ENCODE measurements at places on chromosomes 6 and 20. TPM values are rescaled to one million over a fixed set of nuclear protein-coding genes. Genes with fewer than 3 reads are reported as not detected.
A peak's percentile ranks its signal among the peaks of the same experiment; 100 is the strongest.

DNA sequence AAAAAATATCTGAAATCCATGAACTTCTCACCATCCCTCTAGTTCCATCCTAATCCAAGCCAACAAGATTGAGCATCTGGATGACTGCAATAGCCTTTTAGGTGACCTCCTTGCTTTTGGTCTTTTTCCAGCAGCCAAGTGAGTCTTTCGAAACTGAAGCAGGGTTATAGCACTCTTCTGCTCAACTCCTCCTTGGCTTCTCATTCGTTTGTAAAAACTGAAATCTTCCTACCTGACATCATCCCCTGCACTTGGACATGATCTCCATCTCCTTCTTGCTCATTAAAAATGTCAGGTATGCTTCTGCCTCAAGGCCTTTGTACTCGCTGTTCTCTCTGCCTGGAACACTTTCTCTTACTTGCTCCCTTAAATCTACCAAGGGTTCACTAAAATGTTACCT, 46.0 kb downstream of the STX7 start:
- DNase-seq: no peak

DNA sequence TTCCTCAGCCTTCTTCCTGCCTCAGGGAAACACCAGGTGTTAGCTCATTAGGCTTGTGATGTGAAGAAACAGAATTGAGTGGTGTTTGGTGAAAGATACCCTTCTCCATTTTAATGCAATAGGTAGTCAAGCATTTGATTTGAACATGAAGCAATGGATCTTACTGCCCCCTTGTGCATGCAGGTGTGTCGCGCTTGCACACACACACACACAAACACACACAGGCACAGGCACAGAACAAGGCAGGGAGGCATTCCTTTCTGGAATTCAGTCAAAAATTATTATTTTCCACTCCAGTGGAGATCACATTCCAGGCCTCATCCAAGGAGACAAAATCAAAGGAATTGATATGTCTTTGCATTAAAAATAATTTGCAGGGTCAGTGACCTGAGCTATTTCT, 667.0 kb upstream of the MARCKS start:
- peak; percentile 16 for DNase-seq

GRCh38 chr6:142943711-142944123, 1.3 kb downstream of the HIVEP2 start:
- peak; percentile 15 for DNase-seq

Gene SLC22A7
- not detected for total RNA-seq

DNA sequence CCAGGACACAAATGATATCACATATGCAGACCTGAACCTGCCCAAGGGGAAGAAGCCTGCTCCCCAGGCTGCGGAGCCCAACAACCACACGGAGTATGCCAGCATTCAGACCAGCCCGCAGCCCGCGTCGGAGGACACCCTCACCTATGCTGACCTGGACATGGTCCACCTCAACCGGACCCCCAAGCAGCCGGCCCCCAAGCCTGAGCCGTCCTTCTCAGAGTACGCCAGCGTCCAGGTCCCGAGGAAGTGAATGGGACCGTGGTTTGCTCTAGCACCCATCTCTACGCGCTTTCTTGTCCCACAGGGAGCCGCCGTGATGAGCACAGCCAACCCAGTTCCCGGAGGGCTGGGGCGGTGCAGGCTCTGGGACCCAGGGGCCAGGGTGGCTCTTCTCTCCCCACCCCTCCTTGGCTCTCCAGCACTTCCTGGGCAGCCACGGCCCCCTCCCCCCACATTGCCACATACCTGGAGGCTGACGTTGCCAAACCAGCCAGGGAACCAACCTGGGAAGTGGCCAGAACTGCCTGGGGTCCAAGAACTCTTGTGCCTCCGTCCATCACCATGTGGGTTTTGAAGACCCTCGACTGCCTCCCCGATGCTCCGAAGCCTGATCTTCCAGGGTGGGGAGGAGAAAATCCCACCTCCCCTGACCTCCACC, 42.2 kb downstream of the SIRPA start:
- no peak for DNase-seq

DNA sequence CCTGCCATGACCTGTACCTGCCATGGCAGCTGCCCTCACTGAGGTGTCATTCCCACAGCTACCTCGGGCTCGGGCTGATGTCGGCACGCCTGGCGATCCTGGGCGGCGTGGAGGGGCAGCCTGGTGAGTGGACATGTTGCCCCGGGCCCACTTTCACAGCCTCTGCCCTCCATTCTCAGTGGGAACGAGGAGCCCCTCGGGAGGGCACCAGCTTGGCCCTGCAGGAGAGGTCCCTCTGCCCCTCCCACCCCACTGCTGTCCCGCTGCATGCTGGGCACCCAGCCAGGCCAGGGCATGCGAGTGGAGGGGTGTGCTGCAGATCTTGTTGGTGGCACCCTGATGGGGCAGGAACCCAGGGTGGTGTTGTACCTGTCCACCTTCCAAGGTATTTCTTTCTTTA, 23.0 kb downstream of the ENTPD6 start:
- no peak for DNase-seq

DNA sequence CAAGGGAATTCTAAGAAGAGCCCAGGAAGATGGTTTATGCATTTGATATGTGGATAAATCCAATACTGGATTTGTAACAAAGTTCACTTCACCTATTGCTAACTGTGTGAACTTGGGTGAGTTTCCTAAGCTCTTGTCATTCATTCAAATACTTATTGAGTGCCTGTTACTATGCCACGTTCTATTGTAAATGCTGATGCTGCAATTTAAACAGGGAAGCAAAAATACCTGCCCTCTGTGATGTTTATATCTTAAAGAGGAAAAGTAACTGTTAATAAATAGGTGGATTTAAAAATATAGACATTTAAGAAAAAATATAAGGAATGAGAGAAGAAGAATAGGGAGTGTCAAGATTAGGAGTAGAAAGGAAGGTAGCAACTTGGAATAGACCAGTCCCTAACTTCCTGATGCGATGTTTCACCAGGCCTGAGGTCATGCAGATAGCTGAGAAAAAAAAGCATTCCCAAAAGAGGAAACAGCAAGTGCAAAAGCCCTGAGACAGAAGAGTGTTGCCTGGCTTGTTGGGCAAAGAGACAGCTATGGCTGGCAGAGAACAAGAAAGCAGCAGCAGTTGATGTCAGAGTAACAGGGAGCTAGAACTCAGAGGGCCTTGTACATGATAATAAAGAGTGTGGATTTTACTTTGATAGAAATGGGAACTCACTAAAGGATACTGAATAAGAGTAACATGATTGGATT, 54.3 kb upstream of the TCF21 start:
- no peak for DNase-seq

DNA sequence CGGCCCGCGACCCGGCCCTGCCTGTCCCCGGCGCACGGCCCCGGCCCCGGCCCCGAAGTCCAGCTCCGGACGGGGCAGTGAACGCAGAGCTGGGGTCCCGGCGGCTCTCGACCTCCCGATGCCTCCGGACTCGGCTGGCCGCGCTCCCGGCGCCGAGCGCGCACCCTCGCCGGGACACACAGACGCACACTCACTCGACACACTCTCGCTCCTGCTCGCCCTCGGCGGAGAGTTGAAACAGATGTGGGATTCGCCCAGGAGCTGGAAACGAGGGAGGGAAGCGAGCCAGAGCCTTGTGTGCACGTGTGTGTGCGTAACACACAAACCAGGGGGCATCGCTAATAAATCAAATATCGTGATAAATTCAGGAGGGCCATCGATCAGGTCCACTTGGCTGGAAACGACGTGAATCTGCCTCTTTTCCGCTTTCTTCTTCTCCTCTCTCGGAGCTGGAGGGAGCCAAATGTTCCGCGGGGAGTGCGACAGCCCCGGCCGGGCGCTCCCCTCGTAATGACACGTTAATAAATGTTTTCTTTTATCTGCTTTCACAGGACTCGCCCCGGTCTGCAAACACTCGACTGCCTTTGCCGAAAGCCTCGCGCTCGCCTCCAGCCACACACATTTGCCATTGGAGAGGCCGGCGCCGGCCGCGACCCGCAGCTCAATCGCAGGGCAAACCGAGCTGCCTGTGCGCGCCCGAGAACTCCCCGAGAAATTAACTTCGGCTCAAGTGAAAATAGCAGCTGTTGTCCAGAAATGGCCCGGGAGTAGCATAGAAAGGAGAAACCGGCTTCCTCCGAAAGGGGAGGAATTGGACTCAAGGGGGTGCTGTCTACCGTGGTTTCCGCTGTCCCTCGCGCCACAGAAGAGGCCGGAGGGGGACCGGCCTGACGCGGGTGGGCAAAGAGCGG, 828 bp upstream of the SULF2 start:
- DNase-seq: peak; percentile 88

- peak; percentile 15 for DNase-seq
These were observed 20.8 kb downstream of the ZBTB2 start for GRCh38 chr6:151370509-151371078.

GRCh38 chr6:169930799-169931198, 179.4 kb downstream of the ERMARD start:
- peak; percentile 30 for DNase-seq

GRCh38 chr20:61295682-61296628, 43.9 kb downstream of the CDH4 start:
- no peak for DNase-seq

GRCh38 chr6:73006146-73006545, 219.2 kb downstream of the KHDC1L start:
- no peak for DNase-seq

DNA sequence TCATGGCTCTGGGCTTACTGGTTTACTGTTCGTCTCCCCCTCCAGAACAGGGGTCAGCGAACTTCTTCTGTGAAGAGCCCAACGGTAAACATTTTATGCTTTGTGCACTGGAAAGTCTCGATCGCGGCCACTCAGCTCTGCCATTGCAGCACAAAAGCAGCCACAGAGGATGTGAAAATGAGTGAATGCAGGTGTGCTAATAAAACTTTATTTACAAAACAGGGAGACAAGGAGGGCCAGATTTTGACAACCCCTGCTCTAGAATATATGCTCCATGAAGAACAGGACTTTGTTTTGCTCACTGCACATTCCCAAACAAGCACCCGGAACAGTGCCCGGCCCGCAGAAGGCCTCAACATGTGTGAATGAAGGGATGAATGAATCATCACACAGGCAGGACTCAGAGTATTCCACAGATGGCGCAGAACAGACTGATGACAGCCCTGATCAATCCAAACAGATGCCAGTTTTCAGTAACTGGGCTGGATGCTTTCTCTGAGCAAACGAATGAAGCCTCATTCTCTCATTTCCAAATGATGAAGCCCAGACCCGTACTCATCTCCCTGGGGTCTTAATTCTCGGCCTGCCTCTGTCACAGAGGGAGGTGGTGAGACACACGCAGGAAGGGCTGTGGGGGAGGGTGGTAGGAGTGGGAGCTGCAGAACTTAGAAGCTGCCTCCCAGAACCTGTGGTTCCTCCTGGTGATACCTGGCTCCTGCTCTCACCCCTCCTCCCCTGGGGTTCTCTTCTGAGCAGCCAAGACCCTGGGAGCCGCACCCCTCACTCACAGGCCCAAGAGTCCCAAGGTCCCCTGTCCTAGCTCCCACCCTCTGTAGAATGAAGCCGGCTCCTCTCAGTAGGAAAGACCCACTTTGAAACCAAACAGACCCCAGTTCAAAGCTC, 196.4 kb downstream of the PREX1 start:
- DNase-seq: no peak

- DNase-seq: no peak
These were observed 23.0 kb downstream of the IL17F start for GRCh38 chr6:52221302-52221701.

Gene PRPH2
- 0.06 TPM for total RNA-seq

Gene LGSN
- total RNA-seq: 0.09 TPM

DNA sequence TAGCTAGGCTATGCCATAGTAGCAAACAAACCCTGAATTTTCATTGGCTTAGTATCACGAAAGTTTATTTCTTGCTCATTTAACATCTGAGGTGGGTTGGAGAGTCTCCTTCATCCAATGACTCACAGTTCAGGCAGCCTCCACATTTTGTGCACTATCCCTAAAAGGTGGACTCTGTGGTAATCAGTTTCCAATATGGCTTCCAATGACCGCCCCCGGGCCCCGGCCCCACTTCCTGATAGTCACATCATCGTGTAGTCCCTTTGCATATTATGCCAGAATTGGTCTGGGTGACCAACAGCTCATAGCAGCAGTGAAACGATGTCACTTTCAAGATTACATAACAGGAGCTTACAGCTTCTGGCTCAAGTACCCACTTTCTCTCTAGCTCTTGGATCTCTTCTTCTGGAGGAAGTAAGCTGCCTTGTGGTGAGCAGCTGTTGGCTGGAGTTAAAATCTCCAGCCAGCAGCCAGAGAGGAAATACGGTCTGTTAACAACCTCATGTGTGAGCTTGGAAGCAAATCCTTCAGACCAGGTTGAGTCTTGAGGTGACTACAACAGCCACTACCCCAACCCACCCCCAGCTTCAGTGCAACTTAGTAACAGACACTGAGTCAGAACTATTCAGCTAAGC, 7.8 kb downstream of the HCRTR2 start:
- DNase-seq: no peak

Gene FAXC
- total RNA-seq: 23.0 TPM

DNA sequence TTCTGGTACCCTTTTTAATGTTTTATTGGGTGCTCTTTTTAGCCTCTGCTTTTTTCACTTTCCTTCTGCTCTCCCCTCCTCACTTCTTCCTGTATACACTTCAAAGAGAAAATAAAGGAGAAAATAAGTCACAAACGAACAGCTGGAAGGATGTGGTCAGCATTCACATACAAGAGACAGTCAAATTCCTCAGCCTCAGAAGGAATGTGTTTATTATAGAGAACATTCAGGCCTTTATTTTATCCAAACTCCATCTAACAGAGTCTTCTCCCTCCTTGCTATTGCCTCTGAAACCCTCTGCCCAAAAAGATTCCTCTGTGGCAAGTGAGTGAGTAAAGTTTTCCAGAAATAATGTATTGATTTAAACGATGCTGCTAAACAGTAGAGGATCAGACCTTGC, 490.4 kb downstream of the FRK start:
- no peak for DNase-seq

DNA sequence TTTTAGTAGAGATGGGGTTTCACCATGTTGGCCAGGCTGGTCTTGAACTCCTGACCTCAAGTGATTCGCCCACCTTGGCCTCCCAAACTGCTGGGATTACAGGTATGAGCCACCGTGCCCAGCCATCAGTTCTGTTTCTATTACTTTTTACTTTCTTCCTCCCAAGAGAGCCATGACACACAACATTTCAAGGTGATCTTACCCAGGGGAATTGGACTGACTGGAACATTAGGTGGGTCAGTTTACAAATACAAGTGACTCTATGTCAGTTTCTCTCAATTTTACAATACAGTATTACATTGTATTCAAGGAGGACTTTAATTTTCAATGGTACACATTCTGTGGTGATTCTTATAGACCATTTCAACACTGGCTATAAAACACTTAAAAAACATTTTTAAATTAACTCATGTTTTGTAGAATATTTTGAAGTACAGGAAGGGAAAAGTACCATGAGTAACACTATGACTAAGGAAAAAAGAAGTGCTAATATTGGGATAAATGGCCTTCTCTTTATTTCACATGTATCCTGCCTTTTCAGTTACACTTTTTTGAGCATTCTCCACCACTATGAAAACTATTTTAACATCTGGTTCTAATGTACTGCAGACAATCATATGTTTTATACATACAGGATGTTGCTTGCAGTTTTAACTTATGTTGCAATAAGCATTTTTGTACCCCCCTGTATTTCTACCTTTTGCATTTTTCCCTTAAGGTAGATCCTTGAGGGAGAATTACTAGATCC, 8.4 kb downstream of the TPBG start:
- no peak for DNase-seq

- DNase-seq: no peak
These were observed 195.0 kb downstream of the CD83 start for GRCh38 chr6:14312587-14312986.

Gene PREP
- 28.6 TPM for total RNA-seq

All from neural progenitor cell (in vitro differentiated cells).